ENCODE measurements at places on chromosomes 6 and 20.

DNA sequence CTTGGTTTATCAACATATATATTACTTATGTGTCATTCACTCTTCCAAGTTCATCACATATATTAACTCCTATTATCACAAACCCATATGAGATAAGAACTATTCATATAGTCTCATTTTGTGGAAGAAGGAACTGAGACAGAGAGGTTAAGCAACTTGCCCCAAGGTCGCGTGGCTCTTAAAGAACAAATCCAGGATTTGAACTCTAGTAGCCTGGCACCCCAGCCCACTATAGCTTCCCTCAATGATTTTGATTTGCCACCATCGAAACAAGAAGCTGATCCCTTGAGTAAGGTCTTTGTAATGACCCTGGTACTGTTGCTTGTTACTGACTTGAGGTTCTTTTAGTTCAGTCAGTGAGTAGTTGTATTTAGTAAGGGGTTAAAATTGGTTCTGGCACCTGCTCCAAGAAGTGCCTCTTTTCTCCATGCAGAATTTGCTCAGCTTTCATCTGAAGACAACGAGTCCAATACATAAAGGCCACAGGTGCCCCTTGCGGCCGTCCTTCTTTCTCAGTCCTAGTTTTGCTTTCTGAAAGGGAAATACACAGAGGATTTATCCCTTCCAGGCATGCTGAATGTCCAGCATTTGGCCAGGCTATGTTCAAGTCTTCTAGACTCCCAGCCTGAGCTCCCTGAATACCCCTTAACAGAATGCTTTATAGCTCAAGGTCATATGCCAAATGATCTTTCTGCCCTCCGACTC, 253.0 kb downstream of the TBC1D7 start:
- DNase-seq, result no peak

- peak; percentile 57 for DNase-seq
Observed at GRCh38 chr20:33896509-33896908, 85.4 kb downstream of the CHMP4B start.

DNA sequence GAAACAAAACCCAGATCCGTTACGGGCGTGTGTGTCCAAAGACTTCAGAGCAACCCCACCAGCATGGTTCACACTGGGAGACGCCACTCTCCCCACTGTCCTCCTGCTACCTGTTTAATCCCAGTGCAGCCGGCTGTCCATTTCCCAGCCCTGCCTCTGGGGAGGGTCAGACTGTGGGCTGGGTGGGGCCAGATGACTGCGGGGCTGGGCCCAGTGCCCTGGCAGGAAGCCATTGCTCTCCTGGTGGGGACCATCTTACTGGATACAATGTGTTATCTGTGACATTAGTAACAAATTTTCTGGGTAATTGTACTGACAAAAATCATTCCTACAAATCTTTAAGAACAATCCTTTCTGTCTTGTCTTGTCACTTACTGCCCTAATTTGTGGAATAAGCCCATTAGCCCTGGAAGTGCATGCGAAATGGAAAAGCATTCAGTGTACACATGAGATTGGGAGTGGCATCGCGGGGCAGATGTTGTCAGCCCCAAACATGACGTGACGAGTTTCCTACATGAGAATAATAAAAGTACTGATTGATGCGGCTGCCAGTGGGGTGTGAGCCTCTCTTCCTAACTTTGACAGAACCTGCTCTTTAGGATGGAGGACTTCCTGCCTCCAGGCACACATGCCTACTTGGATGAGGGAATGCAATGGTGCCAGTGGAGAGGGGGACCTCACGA, 37.9 kb upstream of the PCMTD2 start:
- no peak for DNase-seq

DNA sequence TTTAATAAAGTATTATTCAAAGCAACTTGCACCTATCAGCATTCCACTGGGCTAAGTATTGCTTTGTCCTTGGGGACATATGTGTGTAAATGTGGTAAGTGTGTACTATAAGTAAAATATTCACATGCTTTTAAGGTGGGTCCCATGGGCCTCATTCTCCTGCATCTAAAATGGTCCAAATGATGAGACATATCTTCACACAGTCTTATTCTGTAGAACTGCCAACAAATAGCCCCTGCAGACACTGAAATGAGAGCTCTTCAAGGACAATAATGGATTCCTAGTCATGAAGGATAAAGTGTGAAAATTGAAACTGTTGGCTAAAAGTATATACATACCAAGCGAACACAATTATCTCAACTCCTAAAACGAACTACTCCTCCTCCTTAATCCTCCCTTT, 81.8 kb downstream of the SMLR1 start:
- no peak for DNase-seq

GRCh38 chr20:7348253-7348652, 580.8 kb downstream of the BMP2 start:
- DNase-seq, result peak; percentile 5

DNA sequence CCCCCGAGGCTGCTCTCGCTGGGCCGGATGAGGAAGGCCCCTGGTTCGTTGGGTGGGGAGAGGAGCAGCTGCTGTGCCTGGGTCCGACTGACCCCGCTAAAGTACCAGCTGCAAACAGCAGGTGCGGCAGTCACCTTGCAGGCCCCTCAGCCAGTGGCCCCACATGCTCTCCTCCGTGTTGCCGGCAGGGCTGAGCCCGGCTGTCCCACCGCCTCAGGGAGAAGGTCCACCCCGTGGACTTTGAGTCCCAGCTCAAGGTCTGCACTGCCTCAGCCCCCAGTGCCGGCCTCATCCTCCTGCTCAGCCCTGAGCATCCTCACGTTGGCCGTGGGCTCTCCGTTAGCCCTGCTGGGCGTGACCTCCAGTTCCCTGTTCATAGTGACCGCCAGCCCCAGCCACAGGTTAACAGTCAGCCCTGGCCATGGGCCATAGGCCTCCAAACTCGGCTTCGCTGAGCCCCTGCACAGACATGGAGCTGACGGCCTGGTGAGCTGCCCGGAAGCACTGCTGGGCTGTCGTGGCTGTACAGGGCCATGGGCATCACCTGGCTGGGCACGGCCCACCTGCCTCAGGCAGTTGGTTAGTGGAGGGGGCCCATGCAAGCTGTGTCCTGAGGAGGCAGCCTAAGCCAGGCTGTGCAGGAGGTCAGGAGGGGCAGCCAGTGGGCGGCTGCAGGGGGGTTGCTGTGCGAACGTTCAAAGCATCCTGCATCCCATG, 3.1 kb downstream of the SRMS start:
- no peak for DNase-seq

All from fibroblast of skin of abdomen (primary cell).